ENCODE measurements at places on chromosomes 1 and 21.
A peak's percentile ranks its signal among the peaks of the same experiment; 100 is the strongest.

DNA sequence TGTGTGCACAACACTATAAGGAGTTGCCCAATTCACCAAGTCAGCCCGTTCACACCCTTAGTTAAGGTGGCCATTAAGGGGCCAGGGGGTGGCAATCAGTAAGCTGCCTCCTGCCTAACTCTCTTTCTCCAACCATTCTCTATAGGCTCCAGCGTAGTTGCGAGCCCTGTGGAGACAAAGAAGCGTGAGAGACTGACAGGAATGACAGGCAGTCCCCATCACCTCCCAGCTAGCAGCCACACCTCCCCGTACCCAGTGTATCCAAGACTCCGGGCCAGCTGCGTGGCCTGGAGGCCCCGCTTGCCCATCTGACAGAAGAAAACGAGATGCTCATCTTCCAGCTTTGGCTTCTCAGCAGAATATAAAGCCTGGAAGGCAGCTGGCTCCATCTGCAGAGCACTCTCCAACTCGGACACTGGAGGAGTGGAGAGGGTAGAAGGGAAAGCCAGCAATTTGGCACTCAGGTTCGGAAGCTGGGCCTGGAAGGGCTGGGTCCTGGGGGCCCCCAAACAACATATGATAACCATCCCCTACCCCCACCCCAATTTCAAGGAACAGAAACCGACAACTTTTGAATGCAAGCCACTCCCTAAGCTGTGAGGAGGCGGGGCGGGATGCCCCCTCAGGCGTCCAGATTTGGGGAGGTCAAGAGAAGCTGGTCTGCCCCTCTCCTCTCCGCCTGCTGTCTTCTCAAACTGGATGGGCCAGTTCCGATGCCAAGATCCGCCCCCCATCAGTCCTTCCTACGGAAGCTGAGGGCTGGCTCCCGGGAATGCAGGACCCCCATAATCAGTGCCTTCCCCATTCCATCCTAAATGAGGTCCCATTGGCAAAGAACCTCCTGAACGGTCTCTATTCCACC is 872 bp downstream of the TSTD1 start:
- peaks cover 45% of the 10 kb centered on the region for H3K4me1 ChIP-seq
- peak overlapping the region; percentile 92 for H3K4me3 ChIP-seq
- peaks cover 38% of the 10 kb centered on the region for H3K36me3 ChIP-seq
- no peak overlapping the region for H3K27ac ChIP-seq
- no peaks in the 10 kb centered on the region for H3K27me3 ChIP-seq
- DNase-seq: no peak

DNA sequence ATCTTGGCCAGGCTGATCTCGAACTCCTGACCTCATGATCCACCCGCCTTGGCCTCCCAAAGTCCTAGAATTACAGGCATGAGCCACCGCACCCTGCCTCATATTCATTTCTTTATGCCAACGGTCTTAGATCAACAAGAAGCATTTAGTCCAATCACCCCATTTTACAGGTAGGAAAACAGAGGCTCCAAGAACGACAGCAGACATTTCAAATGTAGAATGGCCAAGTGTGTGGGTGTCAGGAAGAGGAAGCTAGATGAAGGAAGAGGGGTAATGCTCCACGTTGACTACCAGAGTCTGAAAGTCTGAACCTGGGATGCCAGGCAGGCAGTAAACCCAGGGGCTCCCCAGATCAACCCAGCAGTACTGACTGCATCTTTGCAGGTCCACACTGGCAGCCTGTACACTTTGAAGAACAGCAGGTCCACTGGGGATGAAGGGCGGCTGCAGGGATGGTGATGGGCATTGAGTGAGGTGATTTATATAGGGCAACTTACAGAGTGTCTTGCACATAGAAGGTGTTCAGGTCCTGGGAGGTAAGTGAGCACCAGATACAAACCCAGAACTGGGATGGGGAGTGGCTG is 120.2 kb downstream of the EPHB2 start:
- DNase-seq: no peak
- H3K27ac ChIP-seq: no peak overlapping the region
- no peaks in the 10 kb centered on the region for H3K4me1 ChIP-seq
- no peak overlapping the region for H3K4me3 ChIP-seq
- no peaks in the 10 kb centered on the region for H3K36me3 ChIP-seq

- no peak overlapping the region for H3K4me3 ChIP-seq
- H3K4me1 ChIP-seq: no peaks in the 10 kb centered on the region
- DNase-seq: no peak
- H3K27me3 ChIP-seq: peaks cover 19% of the 10 kb centered on the region
- no peak overlapping the region for H3K27ac ChIP-seq
- H3K36me3 ChIP-seq: no peaks in the 10 kb centered on the region
These were observed 32.6 kb downstream of the OR2G3 start for GRCh38 chr1:247638011-247638410.

DNA sequence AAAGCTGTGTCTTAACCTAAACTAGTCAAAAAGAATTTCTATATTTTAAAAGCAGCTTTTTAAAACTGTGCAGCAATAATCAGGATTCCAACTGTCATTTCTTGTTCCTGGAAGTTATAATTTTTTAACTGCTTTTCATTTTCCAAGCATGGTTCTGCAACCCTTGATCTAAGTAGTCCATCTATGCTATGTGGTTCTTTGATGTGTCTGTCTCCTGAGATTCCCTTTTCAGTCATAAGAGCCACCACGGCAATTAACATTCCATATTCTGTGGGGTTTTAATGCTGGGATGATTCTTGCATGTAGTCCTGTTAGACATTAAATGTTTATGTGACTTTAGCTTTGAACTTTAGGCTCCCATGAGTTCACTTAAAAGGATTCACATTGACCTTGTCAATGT is 220.4 kb downstream of the TPR start:
- no peaks in the 10 kb centered on the region for H3K4me1 ChIP-seq
- no peaks in the 10 kb centered on the region for H3K36me3 ChIP-seq
- no peak overlapping the region for H3K4me3 ChIP-seq

DNA sequence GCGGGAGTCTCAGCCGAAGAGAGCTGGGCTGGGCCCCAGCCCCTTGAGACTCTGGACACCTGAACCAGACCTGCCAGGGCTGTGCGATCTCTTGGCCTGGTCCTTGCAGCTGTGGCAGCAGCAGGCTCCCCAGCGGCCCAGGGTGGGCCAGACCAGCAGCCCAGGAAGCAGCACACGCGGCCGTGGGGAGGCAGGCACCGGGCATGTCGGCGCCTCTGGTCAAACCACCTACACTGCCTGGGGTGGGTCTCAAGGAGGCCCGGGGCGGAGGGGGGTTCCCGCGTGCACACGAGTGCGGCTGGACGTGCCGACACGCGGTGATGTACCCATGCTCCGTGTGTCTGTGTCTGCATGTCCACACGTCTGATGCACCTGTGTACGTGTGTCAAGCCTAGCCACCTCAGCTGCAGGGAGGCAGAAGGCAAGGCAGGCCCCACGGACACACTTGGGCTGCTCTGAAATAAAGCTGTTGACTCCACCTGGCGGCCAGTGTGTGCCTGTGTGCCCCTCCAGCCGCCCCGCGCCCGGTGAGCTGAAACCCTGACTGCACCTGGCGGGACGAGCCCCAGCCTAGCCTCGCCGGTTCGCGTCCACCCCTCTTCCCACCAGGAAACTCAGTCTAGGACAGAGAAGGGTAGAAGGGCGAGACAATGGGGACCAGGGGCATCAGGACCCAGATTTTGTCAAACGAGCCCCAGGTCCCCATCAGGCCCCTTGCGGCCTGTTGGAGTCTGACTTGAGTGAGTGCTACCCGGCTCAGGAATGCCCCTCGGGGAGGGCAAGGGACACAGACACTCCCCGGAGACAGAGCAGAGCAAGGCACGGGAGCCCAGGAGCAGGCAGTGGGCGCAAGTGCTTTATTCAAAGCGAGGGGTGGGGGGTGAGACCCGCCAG is 11.6 kb downstream of the SCNN1D start:
- H3K27me3 ChIP-seq: no peaks in the 10 kb centered on the region
- peaks cover 3% of the 10 kb centered on the region for H3K36me3 ChIP-seq
- peak; percentile 79 for DNase-seq
- no peaks in the 10 kb centered on the region for H3K4me1 ChIP-seq
- no peak overlapping the region for H3K4me3 ChIP-seq
- H3K27ac ChIP-seq: no peak overlapping the region
